ENCODE measurements at places on chromosomes 11 and 22.
A peak's percentile ranks its signal among the peaks of the same experiment; 100 is the strongest.

DNA sequence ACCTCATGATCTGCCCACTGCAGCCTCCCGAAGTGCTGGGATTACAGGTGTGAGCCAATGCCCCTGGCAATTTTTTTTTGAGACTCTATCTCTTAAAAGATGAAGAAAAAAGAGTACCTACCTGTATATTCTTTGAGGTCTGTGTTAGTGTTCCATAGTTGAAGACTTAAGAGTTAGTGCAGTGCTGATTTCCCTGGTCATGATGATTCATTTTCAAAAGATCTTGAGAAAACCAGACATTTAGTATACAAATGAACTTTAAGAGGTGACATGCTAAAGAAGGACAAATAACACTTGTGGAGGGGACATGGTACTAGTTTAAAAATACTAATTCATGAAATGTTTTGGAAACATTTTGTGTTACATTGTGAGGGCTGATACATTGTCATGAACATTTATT lies 17.7 kb downstream of the CBL start:
- DNase-seq: no peak

- no peak for DNase-seq
These were observed 16.7 kb downstream of the MMP7 start for GRCh38 chr11:102513869-102514268.

DNA sequence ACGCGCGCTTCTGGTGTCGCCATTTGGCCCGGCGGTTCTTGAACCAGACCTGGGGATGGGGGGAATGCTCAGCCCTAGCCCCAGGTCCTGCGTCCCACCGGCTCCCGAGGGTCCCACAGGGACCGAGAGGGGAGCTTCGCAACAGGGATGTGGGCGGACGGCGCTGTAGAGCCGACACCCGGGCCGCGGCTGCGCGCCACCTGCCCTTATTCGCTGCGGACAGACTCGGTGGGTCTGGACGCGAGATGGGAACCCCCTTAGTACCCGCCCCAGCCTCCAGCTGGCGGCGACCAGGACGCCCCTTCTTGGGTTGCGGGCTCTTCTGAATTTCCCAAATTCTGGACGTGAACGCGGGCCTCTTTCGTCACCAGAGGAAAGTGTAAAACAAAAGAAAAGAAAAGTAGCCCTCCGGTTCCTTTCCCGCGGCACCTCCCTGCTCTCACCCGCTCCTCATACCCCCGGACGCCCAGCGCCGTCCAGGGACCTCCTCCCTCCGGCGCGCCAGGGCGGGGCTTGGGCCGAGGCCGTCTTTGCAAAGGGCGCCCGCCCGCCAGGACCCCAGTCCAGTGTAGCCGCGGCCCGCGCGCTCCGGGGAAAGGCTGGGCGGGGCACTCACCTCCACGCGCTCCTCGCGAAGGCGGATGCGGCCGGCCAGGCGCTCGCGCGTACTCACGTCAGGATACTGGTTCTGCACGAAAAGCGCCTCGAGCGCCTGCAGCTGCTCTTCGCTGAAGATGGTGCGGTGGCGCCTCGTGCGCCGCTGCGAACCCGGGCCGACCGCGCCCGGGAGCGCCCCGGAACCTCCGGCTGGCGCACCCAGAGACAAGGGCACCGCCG lies 827 bp downstream of the GSC2 start:
- DNase-seq: peak; percentile 36

- DNase-seq: no peak
These were observed 36.9 kb upstream of the MAPK1 start for GRCh38 chr22:21904250-21904789.

- DNase-seq: no peak
These were observed 5.4 kb upstream of the KCNJ4 start for GRCh38 chr22:38460426-38460840.

- DNase-seq: no peak
These were observed 7.5 kb upstream of the PPARA start for GRCh38 chr22:46142548-46143490.

- peak; percentile 45 for DNase-seq
These were observed 36.2 kb upstream of the CD5 start for GRCh38 chr11:61065955-61066638.

GRCh38 chr11:22477312-22477711 lies 139.1 kb downstream of the SLC17A6 start:
- no peak for DNase-seq

GRCh38 chr11:73321604-73322381 lies 13.7 kb downstream of the ARHGEF17 start:
- DNase-seq: no peak

GRCh38 chr22:20022231-20022977 lies 1.5 kb downstream of the TANGO2 start:
- no peak for DNase-seq

GRCh38 chr11:2534134-2534956 lies 89.5 kb downstream of the KCNQ1 start:
- DNase-seq: no peak

- DNase-seq: no peak
These were observed 477.6 kb downstream of the SOX6 start for GRCh38 chr11:15878756-15879155.

DNA sequence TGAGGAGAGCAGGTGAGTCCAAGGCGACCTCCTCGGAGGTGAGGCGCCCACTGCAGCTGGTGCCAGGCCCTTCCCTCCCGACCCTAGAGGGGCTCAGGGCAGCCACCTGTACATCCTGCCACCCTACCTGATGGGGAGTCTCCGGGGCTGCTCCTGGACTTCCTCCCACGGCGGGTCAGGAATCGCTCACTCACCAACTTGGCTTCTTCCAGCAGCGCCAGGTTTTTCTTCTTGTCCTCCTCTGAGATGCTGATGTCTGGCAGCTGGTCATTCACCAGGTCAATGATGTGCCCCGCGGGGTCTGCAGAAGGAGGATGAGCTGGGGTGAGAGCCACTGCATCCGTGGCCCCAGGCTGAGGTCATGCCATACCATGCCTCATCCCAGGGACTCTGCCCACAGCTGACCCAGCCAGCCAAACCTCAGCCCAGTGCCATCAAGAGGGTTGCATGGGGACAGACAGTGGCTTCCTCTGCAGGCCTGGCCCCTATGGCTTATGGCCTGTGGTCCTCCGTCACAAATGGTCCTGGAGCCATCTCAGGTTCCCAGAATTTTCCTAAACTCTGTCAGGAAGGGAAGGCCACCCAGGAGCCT lies 61.0 kb upstream of the LYVE1 start:
- DNase-seq: no peak

DNA sequence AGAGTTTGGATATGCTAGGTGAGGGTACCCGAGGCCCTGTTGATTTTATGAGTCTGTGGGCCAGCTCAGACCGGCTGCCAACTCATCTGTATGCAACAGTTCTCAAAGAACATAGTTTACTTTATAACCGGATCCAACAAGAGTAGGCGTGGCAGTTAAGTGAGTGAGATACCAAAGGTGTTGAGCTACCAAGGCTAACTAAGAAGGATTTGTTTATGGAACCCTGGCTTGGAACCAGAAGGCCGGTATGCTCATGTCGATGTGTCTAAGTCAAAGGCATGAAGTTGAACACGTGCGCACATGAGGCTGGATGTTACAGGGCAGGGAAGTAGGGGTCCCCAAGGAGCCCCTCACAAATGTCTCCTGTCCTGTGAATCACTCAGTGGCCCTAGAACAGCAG lies at the start of gene KCNJ1:
Gene KCNJ1 (minus strand): TSS at position 20 of the 400 bp plus-strand sequence. CDS start 27,053 bp downstream, outside the sequence.
- peak; percentile 15 for DNase-seq

DNA sequence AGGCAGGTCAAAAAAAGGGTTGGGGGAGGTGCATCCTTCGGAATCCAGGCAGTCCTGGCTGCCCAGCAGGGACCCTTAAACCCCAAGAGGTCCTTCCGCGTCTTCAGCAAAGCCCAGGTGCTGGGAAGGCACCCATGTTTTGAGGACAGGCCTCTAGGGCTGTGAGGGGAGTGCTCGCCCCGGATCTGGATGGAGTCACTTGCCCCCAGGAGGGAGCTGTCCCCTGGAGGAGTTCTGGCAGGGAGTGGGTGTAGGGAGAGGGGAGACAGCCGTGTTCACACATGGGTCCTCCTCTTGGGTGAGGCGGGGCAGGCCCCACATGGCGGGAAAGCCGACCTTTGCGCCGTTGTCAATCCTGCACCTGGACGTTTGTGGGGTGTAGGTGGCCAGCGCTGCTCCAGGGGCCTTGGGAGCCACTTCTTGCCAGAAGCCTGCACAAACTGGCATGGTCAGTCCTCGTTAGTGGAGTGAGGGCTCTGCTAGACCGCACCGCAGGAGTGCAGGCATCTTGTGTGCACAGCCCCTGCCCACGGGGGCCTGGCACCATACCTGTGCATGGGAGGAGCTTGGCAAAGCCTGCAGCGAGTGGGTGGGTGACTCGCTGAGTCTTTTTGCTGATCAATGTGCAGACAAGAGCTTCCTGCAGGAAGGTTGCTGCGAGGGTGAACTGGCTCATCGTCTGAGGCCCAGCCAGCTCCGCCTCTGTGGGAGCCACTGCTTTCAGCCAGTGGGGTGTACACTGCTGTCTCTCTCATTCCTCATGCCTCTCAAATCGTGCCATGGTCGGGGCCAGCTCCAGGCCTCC lies 16.0 kb downstream of the PPIL2 start:
- no peak for DNase-seq

DNA sequence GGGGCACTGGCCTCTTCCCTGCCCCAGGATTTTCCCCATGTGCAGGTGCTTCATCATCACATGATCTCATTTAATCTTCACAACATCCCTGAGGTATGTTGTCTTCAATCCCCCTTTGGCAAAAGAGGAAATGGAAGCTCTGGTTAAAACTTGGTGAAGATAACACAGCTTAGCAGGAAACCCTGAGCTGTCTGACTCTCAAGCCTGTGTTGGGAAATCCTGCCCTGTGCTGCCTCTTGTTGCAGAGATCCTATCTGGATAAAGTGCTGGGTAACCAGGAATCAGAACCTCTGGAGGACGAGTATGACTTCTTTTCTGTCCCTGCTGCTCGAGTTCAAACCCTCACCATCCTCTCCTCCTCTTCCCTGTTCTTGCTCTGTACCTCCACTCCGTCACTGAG lies 13.1 kb upstream of the E2F8 start:
- DNase-seq: no peak

DNA sequence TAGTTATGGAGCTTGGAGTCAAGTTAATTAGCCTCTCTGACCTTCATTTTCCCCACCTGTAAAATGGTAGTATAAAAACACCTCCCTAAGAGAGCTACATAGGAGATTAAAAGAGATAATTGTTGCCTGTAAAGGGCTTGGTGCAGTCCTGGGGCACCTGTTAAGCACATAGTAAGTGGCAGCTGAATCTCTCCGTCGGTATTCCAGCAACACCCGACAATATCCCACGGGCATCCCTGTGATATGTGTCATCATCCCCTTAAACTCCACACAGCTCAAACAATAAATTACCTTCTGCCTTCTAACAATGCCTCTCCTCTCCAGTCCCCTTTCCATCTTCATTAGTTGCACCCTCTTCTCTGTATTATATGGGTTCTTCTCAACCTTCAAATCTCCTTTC lies 121.5 kb downstream of the C11orf91 start:
- DNase-seq: no peak

DNA sequence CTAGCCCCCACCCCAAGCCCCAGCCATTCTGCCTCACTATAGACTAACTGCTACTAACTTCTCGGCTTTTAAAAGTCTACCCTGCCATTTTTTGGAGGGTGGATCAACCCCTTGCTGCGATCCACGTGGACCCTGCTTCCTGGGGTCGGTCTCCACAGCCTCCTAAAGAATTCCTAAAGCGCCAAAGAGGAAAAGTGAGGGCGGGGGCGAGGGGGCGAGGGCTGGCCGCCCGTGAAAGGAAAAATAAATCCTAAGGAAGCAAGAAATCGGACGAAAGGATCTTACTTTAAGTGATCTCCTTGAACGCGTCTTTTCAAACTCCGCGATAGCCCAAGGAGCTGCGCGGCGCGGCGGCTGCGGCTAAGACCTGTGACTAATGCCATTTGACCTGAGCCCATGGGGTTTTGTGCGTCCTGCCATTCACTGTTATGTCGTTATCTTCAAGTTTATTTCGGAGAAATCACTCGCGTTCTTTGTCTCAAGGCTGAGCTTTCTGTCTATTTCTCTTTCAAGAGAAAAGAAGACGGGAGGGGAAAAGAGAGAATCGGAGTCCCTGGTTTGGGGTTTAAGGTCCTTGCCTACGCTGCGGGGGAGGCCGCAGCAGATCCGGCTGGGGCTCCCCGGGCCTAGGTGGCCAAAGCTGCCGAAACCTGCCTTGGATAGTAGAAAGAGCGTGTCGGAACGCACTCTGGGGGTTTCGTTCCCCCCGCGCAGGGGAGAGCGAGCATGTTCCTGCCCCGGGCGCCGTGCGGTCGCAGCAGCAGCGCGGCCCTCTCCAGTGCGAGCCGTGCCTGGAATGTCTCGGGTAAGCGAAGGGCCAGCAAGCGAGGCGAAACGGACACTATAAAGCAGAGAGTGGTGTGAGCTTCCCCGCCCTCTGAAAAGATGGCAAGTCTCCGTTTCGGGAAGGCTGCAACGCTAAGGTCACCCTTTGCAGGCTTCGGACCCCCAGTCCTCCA lies 2.8 kb upstream of the DBX1 start:
- no peak for DNase-seq

DNA sequence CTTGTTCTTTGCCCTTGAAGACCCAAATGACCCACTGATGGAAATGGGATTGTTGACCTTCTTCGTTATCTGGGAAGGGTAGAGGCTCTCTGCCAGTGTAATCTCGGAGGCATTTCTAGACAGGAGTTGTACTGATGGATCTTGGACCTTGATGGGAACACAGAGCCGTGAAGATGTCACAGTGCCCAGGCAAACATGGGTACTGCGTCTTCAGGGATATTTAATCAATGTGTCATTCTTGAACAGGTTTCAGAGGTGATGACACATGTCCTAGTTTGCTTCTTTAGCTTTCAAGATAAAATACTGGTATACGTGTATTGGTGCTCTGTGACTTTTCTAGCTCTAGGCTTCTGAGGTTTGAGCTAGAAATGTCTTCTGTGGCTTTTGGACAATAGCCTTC lies 6.2 kb downstream of the LDLRAD3 start:
- DNase-seq: no peak

DNA sequence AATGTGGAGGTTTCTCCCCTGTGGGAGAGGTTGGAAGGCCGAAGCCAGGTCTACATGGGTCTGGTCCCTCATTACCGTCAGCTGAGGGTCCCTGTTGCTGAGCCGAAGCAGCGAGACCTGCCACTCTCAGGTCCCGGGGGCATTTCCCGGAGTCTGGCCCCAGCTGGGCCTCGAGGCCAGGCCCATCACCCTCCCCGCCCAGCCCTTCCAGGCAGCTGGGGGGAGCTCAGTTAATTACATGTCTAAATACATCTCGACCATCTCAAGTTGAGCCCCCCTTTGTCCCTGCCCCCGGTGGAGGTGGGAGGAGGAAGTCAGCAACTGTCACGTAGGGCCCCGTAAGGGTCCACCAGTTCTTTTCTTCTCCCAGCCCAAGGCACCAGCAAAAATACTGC lies 3.6 kb downstream of the CDKN1C start:
- DNase-seq: no peak

- DNase-seq: no peak
These were observed 146.8 kb downstream of the MAML2 start for GRCh38 chr11:96196181-96196662.

- no peak for DNase-seq
These were observed 12.7 kb upstream of the UVRAG start for GRCh38 chr11:75802021-75802912.
